Left ventricle myocardium superior (tissue), 1 donor: ENCODE measurements at places on chromosomes 1 and 21.

GRCh38 chr1:16386454-16387113 is 19.5 kb downstream of the SZRD1 start:
- peak; percentile 44 for DNase-seq

DNA sequence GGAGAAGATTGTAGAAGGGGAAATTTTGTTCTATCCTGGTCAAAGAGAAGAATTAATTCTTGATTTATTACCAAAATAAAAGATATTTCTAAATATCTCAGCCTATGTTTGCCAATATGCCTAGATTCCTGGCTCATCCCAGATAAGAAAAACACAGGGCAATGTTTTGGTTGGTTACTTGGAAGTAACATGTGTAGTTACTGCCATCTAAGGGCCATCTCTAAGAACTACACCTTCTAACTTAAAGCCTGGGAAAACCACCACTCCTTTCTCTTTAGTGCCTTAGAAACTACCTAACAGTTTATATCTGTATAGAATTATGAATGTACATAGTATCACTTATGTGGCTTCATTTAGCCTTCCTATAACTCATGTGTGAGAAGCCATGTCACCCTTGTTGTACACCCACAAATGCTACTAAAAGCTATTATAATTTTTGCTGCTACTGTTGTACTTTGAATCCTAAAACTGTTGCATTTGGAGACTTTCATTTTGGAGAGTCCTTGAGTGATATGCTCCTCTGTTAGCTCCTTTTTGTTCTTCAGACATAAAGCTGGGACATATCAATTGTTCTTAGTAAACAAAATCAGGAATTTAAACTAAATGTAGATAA is 4.5 kb downstream of the AIM2 start:
- DNase-seq = no peak

DNA sequence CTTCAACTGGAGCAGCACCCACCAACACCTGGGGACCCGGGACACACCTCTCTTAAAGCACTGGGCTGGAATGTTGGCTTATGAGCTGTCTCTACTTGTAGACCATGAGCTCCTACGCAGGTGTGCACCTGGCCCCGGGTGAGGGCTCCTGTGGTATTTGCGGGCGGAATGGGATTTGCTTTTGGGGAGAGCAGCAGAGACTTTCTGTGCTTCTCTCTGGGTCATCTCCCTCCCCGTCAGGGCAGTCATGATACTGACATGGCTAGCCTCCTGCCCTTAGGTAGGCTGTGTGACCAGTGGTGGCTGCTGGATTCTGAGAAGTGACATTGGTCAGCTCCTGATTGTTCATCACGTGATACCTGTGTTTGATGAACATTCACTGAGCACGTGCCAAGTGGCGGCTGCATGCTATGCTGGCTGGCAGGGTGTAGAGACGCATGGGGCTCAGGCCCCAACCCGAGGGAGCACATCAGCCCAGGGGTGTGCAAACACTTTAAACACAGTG is 9.0 kb upstream of the ZBTB21 start:
- no peak for DNase-seq

- DNase-seq = peak; percentile 51
Measured at GRCh38 chr1:201786824-201787223, 42.1 kb upstream of the IPO9 start.

GRCh38 chr1:17585266-17585987 is 45.9 kb downstream of the ARHGEF10L start:
- no peak for DNase-seq

DNA sequence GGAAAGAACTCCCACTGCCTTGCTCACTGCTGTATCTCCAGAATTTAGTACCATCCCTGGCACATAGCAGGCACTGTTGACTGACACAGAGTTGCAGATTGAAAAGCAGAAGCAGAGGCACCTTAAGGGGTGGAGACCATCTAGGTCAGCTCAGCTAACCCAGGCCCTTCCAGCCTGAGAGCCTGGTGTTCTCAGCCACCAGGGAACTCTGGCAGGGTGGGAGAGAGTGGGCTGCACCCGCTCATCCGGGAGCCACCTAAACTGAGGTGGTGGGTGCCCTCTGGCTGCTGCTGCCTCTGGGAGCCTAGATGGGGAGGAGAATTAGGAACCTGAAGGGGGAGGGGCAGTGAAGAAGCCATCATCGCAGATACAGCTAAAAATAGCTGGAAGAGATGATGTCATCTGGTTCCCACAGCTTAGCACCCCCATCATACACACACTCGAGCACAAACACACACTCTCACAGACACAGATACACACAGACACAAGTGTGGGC is 1.5 kb upstream of the TSPAN1 start:
- no peak for DNase-seq

GRCh38 chr1:198123133-198123532 is 33.7 kb upstream of the NEK7 start:
- no peak for DNase-seq

DNA sequence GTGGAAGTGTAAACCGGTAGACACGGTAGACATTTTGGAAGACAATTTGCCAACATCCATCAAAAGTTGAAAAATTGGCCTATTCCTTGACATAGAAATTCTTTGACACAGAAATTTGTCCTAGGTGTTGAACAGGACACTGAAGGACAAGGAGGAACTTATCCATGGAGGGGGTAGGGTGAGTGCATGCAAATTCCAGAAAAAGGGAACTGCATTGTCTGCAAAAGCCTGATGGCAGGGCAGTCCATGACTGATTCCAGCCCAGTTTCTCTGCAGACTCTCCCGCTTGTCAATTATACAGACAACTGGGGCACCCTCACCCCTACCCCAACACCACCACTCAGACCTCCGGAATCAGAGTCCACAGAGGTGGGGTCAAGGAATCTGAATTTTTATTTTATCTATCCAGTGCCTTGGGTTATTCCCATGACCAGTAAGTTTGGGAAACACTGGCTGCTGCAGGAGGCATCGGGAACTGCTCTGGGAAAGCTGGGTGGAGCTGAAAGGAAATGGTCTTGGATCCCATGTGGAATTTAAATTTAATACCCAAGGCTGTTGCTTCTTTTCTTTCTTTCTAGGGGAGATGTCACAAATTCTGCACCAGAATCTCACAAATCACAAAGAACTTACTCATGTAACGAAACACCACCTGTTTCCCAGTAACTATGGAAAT is 103.3 kb upstream of the SLC45A1 start:
- DNase-seq = no peak

GRCh38 chr1:209526137-209526536 is 57.4 kb upstream of the CAMK1G start:
- no peak for DNase-seq

DNA sequence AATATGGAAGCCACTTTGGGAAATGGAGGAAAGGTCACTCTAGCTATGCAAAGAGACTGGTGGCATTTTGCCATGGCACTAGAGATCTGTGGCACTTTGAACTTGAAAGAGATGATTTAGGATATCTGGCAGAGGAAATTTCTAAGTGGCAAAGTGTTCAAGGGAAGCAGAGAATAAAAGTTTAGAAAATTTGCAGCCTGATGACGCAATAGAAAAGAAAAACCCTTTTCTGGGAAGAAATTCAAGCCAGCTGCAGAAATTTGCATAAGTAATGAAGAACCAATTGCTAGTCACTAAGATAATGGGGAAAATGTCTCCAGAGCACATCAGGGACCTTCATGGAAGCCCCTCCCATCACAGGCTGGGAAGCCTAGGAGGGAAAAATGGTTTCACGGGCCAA is 191.1 kb upstream of the B3GALT2 start:
- DNase-seq = no peak

DNA sequence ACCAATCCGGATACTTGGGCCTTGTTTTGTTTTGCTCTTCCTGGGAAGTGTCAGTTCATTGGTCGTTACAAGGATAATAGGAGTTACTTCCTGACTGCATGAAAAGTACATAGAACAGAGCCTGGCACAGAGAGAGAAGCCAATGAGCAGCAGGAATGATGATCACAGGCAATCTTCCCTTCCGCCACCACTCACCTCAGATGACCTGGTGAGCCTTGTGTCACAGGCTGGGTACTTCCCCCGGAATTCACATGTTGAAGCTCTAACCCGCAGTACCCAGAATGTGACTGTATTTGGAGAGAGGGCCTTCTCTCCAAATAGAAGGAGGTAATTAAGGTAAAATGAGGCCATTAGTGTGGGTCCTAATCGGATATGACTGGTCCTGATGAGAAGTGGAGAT is 18.8 kb upstream of the GPR137B start:
- no peak for DNase-seq

DNA sequence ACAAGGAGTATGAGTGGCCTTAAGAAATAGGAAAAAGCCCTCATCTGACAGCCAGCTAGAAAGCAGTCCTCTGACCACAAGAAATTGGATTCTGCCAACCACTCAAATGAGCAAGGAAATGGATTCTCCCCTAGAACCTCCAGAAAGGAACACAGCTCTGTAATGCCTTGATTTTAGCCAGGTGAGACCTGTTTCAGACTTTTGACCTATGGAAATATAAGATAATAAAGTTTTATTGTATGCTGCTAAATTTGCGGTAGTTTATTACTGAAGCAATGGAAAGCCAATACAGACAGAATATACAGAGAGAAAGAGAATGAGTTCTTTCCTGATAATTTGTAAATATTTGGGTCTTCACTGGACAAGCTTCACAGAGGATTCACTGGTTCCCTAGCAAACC is 28.8 kb upstream of the SELE start:
- no peak for DNase-seq

DNA sequence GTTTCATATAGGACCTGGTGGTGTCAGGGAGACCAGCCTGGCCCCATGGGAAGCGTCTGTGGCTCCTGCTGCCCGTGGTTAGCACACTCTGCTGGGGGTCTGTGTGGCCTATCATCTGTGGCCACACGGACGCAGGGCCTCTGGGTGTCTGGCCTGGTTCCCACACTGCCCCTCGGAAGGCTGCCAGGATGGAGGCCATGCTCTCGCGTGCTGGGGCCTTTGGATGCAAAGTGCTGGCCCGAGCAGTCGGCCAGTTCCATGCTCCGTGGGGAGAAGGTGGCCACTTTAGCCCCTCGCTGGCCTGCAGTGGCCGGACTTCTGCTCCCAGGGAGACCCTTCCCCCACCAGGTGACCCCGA is 20.8 kb upstream of the LRRC3 start:
- no peak for DNase-seq

DNA sequence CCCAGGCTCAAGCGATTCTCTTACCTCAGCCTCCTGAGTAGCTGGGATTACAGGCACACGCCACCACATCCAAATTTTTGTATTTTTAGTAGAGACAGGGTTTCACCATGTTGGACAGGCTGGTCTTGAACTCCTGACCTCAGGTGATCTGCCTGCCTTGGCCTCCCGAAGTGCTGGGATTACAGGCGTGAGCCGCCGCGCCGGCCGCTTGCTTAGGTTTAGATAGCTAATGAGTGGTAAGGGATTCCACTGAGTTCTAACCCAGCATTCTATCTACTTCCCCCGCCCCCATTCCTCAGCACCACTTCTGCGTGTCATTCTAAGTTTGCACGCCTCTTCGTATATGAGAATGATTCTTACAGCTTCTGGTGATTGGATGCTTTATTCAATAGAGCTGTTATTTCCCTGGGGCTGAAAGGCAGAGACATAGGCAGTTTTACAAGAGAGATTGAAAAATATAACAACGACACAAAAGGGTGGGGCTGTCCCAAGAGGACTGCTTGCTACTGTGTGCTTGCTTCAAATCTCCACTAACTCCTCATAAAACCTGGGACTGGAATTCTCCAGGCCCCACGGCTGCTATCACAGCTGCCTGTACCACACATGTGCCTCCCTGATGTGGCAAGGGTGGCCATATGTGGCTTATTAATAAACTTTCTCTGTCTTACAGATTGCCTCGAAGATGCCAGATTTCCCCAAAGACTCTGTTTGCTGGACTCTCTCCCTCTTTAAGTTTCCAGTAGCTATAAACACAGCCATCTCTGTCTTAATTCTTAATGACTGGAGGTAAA is 23.7 kb upstream of the GREM2 start:
- DNase-seq = no peak

DNA sequence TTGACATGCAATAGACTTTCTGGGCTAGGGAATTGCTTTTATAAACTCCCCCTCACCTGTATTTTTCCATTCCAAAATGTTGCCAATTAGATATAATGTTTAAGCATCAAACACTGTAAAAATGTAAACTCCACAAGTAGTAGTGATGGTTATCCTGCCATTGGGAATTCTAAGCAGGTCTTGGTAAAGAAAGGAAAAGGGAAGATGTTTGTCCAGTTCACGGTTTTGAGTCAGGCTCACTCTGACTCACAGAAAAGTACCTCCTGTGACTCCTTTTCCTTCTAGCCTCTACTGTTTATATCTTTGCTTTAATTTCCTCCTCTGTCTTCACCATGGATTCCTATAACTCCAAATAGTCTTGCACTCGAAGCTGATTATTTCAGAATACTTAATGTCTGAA is 19.0 kb upstream of the PTPN14 start:
- no peak for DNase-seq

DNA sequence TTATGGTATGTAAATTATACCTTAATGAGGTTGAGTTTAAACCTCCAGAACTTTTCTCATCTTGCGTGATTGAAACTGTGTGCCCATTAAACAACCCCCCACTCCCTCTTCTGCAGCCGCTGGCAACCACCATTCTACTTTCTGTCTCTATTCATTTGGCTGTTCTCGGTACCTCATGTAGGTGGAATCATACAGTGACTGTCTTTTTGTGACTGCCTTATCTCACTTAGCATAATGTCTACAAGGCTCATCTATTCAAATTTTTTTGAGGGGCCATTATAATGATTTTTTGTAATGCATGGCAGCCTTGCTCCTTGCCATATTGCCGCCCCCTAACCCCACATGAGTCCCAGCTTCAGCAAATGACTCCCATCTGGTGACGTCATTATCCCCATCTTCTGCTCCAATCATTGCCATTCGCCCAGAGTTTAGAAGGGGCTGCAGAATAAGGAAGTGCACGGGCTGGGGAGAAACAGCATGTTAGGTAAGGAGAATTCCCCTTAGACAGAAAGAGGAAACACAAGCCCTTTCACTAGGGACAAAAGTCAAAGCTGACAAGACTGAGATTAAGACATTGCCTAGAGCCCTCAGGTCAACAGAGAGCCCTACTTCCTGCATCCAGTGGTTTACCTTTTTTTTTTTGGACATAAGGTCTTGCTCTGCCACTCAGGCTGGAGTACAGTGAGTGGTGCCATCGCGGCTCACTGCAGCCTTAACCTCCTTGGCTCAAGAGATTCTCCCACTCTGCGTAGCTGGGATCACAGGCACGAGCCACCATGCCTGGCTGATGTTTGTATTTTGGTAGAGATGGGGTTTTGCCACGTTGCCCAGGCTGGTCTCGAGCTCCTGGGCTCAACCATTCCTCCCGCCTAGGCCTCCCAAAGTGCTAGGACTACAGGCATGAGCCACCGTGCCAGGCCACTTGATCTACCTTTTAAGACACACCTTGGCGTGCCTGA is 78.4 kb upstream of the ERRFI1 start:
- DNase-seq = no peak

DNA sequence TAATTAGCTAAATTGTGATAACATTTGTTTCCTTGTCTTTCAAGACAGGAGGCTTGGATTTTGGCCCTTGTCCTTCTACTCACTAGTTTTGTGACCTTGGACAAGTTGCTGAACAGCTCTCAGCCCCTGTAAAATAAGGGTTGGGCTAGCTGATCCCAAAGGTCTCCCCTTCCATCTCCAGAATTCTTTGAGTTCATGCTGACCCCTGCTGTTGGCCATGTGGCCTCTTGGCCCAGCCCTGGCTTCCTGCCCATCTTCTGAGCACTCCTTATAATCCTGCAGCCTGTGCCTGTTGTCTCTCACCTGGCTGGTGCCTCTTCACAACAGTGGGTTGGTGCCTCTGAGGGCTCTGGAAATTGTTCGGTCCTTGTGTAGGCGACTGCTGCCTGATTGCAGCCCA is 10.1 kb downstream of the PTGFRN start:
- DNase-seq = peak; percentile 39

GRCh38 chr21:45594721-45595489 is 48.6 kb upstream of the PCBP3 start:
- no peak for DNase-seq

- DNase-seq = no peak
Measured at GRCh38 chr1:114316204-114316603, 162.5 kb upstream of the SYT6 start.
